Effector memory CD4-positive, alpha-beta T cell (primary cell): ENCODE measurements at places on chromosomes 1 and 21.

DNA sequence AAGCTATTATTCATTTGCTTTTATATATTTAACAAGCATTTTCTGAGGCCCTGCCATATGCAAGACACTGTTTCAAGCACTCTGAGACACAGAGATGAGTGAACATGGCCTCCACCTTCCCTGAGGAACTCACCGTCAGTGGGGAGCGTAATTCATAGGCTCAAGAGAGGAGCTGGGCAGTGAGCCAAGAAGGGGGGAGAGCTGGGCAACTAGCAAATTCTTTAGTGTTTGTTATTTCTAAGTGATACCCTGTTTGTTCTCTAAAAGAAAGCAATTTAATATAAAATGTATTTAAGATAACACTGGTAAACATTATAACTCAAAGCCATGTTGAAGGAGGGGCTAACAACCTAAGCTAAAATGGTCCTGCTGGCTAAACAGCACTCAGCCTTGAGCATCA lies 119.2 kb upstream of the NGF start:
- no peak for DNase-seq

GRCh38 chr1:47942240-47942629 lies 55.0 kb downstream of the TRABD2B start:
- DNase-seq: no peak

DNA sequence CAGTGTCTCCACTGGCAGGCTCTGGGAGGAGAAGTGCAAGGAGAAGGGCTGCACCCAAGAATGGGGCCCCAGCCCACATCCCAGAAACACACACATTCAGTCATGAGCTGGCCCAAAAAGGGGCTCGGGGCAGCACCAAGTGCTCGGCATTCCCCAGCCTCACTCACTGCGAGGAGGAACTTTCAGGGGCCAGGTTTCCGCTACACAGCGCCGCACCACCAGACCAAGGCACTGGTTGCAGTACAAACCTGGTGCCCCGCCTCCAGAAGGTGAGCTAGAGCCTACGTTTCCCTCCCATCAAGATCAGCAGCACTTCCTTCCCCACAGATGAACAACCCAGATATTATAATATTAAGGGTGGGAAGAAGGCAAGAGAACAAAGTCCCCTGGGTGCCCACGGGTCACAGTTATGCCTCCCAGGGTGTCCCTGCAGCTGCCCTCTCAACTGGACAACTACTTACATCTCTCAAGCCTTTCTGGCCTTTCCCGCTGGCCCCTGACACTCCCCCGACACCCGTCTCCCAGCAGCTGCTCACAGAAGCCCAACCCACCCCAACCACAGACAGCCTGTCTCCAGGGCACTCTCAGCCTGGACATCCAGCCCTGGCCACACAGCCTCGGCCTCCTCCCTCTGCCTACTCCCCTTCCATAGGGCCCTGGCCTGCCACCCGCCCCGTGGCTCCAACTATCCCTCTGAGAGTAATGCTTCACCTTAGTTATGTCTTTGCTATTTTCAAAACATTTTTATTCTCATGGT lies 3.8 kb downstream of the PBXIP1 start:
- peak; percentile 65 for DNase-seq

- no peak for DNase-seq
Measured at GRCh38 chr1:23526329-23527041, 4.5 kb downstream of the E2F2 start.

DNA sequence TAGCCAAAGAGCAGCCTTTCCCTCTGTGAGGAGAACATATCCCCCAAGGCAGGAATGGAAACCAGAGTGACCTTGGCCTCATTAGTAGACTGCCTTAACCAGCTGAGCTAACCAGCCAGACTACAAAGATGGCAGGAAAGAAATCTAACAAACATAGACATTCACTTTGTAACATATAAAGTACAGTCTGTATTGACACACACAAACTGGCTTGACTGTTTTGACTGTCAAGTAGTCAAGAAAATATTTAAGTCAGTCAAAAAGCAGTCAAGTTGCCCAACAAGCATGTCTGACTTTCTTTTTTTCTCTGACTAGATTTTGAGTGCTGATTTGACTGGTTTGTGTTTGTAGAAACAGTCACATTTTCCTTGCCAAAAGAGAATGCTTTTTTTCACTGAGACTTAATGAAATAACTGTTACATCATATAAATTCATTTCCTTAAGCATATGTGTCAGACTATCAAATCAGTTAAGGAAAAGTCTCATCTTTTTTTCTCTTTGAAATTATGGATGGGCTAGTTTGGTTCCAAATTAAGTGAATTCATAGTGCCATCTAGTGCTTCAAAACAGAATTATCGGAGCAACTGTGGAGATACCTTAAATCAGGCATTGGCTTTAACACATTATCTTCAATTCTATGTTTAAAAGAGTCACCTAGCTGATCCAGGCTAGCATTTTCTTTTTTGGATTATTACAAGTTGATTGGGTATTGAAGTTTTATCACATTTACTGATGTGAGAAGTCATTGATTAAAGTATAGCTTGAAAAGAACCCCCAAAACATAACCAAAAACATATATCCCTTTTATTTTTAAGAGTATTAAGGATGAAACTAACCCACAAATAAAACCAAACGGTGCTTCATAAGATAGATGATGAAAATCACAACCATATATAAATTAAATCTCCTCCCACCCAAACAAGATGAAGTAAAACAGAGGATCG lies 75.0 kb downstream of the ATP6V1G3 start:
- no peak for DNase-seq

- no peak for DNase-seq
Measured at GRCh38 chr21:26099610-26100219, 70.9 kb downstream of the APP start.

- no peak for DNase-seq
Measured at GRCh38 chr1:108504447-108504846, 54.3 kb downstream of the NBPF6 start.

DNA sequence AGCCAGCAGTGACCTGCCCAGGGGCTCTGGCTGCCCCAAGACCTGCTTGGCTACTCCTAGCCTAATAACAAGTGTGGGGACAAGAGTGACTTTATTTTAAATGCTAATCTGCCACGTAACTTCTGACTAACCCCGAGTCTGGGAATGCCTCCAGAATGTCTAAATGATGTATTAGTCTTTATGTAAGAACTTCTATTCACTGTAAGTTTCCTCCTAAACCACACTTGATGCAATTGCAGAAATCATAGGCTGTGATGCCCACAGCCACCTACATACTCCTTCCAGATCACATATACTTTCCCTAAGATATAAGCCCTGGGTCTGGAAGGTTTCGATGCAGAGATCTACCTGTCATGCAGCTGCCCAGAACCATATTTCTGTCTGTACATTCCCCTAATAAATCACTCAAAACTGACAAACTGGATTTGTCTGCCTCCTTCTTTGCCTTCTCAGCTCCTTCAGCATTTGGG lies 5.9 kb upstream of the VPS45 start:
- no peak for DNase-seq

DNA sequence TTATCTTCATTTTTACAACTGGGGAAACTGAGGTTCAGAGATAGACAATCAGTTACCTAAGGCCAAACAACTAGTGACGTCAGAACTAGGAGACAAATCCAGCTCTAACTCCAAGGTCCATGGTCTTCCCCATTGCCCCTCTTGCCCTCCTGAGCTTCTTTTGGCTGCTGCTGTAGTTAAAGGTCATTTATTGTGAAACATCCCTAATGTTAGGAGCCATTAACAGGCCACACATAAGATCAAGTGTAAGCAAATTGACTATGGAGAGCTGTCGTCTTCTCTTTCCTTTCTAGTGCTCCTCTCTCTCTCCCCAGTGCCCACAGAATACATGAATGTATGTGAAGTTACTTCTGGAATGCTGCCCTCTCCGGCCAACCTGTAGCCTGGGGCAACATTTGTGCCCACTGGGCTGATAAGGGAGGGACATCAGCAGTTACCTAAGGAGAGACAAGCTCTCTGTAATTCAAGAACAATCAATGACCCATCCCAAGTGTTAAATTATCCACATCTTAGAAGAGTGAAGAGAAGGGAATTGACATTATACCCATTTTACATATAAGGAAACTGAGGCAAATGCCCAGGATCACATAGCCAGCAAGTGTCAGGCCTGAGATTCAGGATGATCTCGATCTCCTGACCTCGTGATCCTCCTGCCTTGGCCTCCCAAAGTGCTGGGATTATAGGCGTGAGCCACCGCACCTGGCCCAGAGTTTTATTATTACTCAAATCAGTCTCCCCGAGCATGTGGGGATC lies 40.1 kb downstream of the PTAFR start:
- no peak for DNase-seq

DNA sequence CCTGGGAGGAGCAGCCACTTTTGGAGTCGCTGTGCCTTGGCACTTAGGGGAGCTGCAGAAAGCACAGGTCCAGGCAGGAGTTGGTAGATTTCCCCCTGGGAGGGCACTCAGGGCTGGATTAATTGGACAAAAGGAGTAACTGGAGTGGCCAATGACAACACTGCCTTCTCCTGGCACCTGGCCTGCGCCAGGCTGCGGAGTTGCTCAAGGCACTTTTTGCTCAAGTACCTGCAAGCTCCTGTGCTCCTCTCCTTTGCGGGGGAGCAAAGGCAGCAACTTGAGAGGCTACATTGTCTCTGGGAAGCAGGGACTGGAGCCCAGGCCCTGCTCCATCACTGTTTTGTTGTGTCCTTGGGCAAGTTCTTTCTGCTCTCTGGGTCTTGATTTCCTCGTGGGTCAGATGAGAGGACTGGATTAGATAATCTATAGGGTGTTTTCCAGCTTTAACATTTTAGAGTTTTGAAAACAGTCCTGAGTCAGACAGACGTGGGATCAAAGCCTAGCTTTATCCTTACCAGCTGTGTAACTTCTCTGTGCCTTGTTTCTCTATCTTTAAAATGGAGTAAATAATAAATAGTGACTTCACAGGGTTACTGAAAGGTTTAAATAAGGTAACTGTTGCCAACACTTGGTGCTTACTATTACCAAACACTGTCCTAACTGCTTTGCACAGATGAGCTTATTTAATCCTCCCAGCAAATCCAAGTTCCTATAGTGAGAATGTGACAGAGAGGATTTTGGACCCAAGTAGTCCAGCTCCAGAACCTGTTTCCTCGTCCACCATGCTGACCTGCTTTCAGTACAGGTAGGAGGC lies 18.0 kb upstream of the GRHL3 start:
- DNase-seq: no peak

GRCh38 chr1:234975941-234976860 lies 152.4 kb downstream of the TOMM20 start:
- DNase-seq: no peak

- DNase-seq: no peak
Measured at GRCh38 chr1:162013289-162013688, 10.4 kb downstream of the OLFML2B start.

GRCh38 chr21:41800425-41801320 lies 33.8 kb upstream of the RIPK4 start:
- no peak for DNase-seq

- no peak for DNase-seq
Measured at GRCh38 chr1:181345146-181345545, 138.2 kb upstream of the CACNA1E start.

DNA sequence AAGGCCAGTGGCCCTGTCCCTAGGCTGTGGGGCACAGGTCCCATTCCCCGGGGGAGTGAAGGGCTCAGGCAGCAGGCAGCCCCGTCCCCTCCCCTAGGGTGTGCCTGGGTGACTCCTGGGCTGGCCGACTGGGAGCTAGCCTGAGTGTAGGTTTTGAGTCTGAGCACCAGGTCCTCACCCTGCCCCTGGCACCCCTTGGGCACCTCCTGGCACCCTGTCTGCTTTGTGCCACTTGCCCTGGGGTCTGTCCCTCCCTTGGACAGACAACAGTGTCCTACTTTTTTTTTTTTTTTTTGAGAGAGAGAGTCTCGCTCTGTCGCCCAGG lies 24.2 kb downstream of the RRP1 start:
- DNase-seq: no peak

- DNase-seq: no peak
Measured at GRCh38 chr1:216290074-216290473, 133.2 kb downstream of the USH2A start.

DNA sequence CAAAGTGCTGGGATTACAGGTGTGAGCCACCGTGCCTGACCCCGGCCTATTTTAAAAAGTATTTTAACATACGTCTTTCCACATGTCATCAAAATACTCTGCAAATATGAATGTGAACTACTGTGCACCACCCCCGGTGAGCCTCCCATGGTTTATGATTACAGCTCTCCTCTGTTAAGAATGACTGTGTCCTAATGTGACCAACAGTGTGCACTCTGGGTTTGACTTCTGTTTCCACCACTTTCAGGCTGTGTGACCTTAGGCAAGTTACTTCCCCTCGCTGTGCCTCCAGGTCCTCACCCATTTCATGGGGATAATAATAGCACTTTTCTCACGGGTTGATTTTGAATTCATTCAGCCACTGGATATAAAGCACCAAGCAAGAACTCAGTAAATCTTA lies 14.7 kb downstream of the AMPD2 start:
- no peak for DNase-seq

DNA sequence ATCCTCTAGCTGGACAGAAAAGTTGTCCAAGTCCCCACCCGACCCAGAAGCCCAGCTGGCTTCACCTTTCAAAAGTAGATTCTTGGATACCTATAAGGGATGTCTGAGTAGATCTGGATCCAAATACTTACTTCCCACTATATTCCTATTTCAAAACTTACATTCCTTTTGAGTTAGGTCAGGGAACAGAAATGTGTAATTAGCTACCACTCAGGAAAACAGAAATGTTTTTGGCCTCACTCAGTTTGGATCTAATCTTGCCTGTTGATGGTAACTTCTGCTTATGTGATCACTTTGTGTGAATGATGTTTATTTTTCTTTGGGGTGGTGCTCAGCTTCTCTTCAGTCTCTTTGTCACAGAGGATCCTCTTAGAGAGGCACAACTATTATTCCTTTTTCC lies 814.4 kb upstream of the RGS18 start:
- DNase-seq: no peak
